Peyer's patch (tissue), 4 donors: ENCODE measurements at places on chromosomes 6 and 20. TPM values are rescaled to one million over a fixed set of nuclear protein-coding genes. Genes with fewer than 3 reads are reported as not detected.

The GPR6 gene
- not detected for total RNA-seq

The AKAP7 gene
- total RNA-seq, result 8.4 TPM

GRCh38 chr20:37650661-37651060 lies 43.2 kb upstream of the CTNNBL1 start:
- no peak for DNase-seq

The MAP3K5 gene
- total RNA-seq, result 14.2 TPM

The SEMG1 gene
- not detected for total RNA-seq

DNA sequence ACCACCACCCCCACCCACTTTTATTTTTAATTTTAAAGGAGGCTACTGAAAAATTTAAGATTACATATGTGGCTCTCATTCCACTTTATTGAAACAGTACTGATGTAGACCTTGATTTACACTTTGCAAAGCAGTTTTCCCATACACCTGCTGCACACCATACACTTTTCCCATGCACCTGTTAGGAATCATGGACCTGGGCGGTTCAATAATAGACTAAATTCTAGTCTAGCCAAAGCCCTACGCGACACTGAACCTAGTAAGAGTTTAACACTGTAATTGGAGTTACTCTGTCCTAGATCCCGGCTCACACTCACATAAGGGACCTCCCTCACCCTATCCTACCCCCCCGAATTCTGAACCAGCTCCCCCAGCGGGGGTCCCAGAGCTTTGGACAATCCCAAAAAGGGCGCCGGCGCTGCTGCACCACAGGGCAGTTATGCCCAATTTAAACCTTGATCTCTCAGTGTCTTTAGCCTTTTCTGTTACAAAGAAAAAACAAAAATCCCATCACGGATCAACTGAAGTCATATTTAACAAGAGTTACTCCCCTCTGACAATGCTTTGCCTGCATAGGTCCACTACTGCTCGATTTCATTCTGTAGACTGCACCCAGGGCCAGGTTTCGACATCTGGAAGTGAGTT lies 2.4 kb upstream of the GCLC start:
- no peak for DNase-seq

DNA sequence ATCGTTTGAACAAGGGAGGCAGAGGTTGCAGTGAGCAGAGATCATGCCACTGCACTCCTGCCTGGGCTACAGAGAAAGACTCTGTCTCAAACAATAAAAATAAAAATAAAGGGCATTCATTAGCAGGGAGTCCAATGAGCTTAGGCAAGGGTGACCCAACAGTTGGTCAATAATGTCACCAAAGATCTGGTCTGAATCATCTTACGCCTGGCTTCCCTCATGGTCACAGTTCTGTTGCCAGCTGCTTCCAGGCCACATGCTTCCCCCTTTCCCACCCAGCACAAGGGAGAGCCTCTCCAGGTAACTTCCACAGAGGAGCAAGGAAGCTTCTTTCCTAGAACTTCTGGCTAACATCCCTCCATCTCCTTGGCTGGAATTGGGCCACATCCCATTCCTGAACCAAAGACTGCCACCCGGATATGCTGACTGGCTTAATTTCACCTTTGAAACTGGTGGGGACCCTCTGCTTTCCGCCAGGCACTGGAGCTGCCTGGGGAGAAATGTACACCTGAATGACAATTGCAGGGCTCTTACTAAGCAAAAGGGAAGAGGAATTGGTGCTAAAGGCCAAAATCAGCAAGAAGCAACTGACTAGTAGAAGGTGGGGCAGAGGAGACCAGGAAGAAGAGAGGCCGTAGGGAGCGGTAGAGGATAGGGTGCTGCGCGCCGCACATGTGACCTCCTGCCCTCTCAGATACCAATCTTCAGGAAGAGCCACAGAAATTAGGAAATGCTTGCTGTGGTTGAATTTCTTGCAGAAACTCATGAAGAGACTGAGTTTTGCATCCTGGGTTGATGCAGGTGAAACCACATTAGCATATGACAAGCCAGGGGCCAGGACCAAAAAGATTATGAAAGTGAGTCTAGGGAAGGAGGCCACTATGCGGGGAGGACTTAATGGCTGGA lies 8.3 kb upstream of the SCML4 start:
- DNase-seq, result no peak

- DNase-seq, result no peak
Observed at GRCh38 chr6:128847431-128848210, 35.3 kb upstream of the LAMA2 start.

GRCh38 chr20:62164879-62165761 lies 17.7 kb upstream of the MTG2 start:
- no peak for DNase-seq
